ENCODE measurements at places on chromosomes 12 and 14.

GRCh38 chr12:80837342-80837978 lies 100.3 kb downstream of the LIN7A start:
- peak; percentile 10 for DNase-seq

DNA sequence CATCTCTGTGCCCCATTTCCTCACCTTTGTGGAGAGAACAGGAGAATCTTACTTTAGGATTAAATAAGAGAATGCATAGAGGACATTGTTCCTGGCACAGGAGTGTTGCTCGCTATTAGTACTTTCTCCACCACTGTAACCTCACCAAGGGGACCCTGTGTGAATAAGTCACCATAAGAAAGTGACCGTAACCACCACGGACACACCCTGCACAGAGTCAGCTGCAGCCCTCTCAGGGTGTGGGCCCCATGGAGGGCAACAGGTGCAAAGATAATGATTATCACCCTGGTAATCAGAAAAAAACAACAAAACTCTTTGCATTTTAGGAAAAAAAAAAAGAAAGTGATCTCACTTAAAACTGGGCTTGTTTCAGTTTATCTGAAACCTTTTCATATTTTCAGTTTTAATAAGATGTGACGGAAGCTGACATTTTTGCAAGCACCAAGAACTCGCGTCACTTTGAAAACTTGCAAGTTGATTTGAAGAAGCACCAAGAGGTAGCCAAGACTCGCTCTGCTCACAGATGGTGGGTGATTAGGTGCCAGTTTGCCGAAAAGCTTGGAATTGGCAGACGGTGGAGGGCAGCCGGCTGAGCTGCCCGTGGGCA lies 87.0 kb upstream of the VRK1 start:
- DNase-seq, result no peak

DNA sequence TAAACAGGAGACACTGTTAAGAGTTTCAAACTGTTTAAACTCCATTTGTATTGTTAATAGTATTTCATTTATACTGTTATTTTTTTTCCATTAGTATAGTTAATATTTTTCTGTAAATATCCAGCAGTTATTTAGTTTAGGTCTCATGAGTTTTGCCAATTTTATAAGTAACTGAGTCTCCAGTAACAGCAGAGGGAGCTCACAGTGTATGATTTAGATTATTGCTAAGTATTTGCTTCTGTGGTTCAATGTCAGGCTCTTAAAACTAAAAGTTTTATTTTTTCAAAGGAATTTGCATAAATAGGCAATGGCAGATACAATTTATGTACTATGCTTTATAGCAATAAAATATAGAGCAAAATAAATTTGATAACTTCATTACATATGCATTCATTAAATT lies 209.7 kb downstream of the ATXN7L3B start:
- DNase-seq, result peak; percentile 6

DNA sequence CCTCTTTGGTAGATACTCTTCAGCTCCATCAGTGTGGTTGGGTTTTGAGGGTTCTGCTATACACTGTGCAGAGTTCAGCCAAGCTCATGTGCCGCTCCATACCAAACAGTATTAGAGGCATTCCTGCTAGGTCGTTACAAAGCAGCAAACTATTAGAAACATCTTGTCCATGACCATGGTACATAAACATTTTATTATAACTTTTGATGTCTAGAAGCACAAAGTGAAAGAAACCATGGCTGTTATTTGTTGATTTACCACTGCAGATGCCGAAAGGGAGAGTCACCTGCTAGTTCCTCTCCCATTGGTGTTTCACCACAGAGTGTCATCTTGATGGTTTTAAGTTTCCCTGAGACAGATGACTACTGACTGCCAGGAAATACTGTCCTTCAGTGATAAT lies 242.0 kb downstream of the ADAMTS20 start:
- no peak for DNase-seq

- DNase-seq, result no peak
Observed at GRCh38 chr14:51939226-51939625, 50.1 kb upstream of the RTRAF start.

DNA sequence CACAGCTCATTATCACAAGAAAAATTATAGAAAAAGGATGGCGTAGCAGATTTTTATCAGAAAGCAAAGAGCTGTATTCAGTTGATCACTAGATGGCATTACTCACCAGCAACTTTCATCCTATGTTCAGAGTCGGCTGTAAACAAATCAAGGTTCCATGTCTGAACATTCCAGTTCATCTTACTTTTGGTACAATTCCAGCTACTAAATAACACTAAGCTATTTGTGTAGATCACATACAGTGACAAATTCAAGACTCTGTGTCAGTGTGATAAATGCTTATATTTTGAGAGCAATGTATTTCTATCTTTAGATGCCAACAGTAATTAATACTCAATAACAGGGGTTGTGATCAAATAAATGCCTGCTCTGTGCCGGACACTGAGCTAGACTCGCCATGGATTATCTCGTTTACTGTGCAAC lies 30.1 kb downstream of the NRDE2 start:
- DNase-seq, result peak; percentile 66

DNA sequence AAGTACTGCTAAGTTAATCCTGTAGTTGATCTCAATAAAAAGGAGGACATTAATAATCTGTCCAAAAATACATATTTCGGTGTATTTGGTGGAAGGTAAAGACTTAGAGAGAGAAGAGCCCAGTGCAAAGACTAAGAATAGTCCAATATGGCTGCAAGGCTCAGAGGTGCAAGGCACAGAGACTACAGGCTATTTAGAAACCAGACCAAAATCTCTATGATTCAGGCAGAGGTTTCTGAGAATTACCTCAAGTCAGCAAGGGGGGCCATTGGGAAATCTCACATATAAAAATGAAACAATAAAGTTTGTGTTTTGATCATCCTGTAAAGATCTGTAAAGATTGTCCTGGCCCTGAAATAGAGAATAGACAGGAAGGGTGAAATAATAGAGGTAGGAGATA lies 1173.0 kb downstream of the VRK1 start:
- no peak for DNase-seq

- DNase-seq, result no peak
Observed at GRCh38 chr14:23215421-23215820, 22.3 kb upstream of the RNF212B start.

DNA sequence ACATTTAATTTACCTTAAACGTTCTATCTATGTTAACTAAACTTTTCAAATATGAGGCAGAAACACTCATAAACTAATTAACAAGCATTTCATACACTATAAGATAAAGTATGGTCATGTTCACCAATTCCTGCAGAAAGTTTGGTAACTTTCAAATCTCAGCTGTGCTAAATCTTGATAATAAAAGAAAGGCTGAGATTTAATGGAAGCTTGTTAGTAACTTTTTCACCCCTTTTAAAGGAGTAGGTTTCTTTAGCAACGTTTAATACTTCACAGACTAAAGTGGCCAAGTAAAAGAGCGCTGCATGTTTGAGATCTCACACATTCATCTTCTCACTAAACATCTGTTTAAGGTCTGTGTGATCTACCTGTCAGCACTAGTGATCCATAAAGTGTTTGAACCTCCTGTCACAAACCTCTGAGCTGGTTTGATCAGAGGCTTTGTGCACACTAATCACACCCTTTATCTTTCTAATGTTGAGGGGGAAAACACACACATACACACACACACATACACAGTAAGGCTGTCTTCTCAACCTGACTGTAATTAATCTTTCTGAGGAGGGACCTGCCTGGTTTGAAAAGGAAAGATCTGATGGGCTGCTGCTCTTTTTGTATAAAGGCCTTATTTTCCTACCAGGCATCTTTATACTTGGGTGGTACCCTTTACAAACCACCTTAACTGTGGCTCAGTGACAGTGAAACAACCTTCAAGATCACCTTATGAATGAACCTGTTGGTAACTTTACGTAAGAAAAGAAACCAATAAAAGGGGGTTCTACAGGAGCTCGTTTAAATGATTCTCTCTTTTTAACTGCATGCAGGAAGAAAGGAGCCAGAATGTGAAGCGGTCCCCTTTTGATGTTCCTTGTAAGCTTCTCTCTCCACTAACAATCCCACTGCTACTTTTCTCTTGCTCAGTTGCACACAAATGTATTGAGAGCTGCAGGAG lies 244.2 kb downstream of the SOX5 start:
- no peak for DNase-seq

DNA sequence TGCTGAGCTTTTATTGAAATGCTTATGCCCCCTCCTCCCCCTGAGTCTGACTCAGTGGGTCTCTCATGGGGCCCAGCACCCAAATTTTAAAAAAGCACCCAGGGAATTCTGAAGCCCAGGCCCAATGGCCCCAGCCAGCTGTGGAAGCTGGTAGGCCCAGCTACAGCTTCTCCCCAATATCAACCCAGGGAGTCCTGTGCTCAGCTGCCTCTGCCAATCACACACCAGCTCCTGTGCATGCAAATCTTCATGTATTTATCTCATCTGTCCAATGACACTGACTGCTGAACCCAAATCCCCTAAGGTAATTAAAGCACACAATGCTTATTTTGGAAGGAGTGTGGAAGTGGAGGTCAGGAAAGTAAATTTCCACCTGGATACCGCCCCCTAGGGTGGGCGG lies 76.3 kb downstream of the CCDC88C start:
- DNase-seq, result no peak

GRCh38 chr12:2675776-2676175 lies 119.0 kb upstream of the FKBP4 start:
- DNase-seq, result no peak

DNA sequence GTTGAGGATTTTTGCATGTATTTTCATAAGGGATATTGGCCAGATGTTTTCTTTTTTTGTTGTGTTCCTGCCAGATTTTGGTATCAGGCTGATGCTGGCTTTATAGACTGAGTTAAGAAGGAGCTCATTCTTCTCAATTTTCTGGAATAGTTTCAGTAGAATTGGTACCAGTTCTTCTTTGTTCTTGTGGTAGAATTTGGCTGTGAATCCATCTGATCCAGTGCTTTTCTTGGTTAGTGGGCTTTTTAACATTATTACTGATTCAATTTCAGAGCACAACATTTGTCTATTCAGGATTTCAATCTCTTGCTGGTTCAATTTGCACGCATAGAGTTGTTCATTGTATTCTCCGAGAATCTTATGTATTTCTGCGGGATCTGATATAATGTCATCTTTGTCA lies 136.5 kb upstream of the FOXG1 start:
- DNase-seq, result no peak

GRCh38 chr12:124906606-124907261 lies 7.7 kb downstream of the UBC start:
- DNase-seq, result peak; percentile 82

GRCh38 chr14:48435221-48435620 lies 759.8 kb upstream of the MDGA2 start:
- no peak for DNase-seq

DNA sequence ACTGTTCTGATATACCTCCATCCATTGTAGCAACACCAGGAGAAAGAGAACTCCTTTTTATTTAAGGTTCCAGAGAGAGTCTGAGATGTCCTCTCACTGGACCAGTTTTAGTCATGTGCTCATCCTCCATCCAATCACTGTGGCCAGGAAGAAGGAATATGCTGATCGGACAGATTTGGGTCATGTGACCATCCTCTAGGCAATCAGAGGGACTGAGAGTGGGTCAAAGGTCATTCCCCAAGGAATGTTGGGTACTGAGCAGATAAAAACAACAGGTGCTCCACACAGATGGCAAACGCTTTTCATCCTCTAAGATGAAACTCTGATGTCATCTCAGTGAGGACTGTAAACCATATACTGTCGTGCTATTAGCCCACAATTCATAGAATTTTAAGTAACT lies 28.8 kb upstream of the RPH3A start:
- DNase-seq, result no peak

- no peak for DNase-seq
Observed at GRCh38 chr12:111759271-111759670, 7.5 kb upstream of the ALDH2 start.

DNA sequence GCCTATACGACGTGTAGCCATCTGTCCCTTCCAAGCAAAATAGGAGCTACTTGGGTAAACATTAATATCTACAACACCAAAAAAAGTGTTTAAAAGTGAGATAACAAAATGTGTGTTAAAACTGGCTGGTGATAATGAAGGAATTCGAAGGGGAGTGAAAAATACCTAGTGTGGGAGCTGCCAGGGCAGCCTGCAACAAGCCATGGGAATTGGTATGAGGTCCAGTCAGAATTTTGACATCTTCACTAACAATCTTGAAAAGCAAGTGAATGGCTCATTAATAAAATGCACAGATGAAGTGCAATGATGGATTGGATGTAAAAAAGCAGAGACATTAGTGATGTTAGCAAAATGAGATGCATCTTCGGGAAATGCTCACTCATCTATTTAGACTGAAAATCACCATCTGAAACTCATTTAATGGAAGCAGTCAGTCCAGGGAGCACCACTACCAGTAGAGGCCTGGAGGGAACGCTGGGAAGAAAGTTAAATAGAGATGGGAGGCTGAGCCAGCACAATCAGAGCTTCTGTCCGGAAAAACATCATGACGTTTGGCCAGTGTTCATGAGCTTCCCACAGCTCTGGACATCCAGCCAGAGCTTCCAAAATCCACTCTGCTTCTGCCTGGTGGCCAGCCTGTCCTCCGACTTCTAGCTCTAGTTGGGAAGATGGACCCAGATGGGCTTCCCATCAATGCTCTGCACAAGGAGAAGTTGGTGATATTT lies 405.0 kb upstream of the TMTC1 start:
- DNase-seq, result no peak

DNA sequence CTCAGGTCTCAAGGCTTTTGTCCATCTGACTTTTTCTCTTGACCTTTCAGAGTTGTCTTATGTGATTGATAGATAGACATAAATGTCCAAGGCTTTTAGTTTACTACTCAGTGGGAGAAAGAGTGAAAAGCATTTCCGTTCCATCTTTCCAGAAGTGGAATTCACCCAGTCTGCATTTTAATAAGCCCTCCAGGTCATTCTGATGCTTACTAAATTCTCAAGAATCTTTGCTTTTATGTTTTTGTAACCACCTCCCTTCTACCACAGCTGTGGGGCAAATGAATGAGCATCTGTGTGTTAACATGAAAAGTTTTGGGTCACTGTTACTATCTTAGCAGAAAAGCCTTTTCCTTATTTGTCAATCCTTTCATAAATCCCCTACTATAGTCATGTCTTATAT lies 251.4 kb downstream of the LRIG3 start:
- peak; percentile 71 for DNase-seq

- no peak for DNase-seq
Observed at GRCh38 chr12:1347294-1347693, 247.1 kb downstream of the FBXL14 start.

- DNase-seq, result no peak
Observed at GRCh38 chr14:44279357-44279756, 227.7 kb downstream of the FSCB start.

GRCh38 chr12:80867941-80868340 lies 69.8 kb downstream of the LIN7A start:
- DNase-seq, result no peak

- DNase-seq, result no peak
Observed at GRCh38 chr12:85357609-85358008, 77.6 kb downstream of the ALX1 start.

GRCh38 chr12:27498149-27498548 lies 25.9 kb upstream of the PPFIBP1 start:
- DNase-seq, result no peak

DNA sequence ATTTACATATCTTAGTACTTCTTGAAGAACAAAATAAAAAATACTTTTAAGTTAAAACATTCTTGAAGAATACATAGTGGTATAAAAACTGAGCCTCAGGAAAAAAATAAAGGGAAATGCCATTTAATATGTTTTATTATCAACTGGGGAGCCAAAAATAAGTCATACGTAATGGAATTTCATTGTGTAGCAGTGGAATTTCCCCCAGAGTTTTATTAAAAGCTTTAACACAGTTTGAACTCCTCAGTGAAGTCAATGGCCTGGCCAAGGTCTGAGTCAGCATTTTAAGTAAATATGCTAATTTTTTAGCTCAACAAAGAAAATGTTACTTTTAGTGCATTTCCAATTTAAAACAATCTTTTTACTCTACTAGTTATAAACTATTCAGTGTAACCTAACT lies 350.1 kb upstream of the ATP2B1 start:
- DNase-seq, result peak; percentile 26

Measured in foreskin melanocyte (primary cell).